Naive thymus-derived CD8-positive, alpha-beta T cell (primary cell): ENCODE measurements at places on chromosomes 1 and 21.

- DNase-seq = no peak
Observed at GRCh38 chr21:26011292-26011940, 159.2 kb downstream of the APP start.

- no peak for DNase-seq
Observed at GRCh38 chr1:177847843-177848242, 122.0 kb downstream of the SEC16B start.

DNA sequence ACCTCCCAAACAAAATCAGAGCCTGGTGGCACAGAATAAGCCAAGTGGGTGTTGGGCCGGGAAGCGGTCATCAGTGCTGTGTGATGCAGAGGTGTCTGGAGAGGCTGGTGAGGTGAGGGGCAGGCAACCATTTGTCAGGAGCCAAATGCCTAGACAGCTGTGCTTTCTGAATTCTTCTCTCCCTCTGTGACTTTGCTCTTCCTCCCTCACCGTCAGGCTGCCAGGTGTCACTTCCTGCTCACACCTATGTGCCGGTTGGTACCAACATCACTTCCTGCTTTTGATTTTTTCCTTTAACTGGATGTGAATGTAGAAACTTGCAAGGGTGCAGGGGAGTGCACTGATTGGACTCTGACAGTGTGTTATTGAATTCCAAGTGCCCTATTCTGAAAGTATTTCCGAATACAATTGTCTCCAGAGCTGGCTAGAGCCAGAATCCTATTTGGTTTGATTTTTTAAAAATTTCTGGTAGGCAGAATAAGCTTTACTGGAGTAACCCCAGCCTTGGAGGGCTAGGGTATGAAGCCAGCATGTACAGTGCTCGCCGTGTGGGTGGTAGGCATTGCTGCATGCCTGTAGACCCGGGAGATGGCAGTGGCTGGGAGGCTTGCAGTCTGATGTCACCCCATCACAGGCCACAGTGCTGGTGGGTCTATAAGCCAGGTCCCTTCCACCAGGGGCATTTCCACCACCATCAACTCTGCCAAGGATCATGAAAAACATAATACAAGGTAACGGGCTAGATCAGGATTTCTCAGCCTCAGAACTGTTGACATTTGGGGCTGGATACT is 210.9 kb downstream of the KAZN start:
- DNase-seq = no peak

DNA sequence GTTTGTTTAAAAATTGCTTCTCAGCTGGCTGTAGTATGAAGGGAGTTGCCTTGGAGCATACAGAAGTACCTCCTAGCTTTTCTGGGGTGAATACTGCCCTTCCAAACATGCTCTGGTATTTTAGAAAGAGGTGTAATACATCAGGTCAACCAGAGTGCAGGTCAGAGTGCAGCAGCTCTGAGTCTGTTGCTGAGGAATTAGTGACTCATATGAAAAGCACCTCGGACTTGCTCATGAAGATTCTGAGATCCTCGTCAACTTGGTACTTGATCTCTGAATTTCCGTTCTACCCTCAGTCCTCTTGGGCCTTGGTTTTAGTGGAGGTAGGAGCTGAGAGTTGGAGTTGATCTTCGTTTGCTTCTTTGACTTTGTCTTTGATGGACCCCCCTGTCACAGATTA is 67.3 kb downstream of the NOS1AP start:
- no peak for DNase-seq

GRCh38 chr1:214352838-214353237 is 71.9 kb downstream of the SMYD2 start:
- DNase-seq = no peak

DNA sequence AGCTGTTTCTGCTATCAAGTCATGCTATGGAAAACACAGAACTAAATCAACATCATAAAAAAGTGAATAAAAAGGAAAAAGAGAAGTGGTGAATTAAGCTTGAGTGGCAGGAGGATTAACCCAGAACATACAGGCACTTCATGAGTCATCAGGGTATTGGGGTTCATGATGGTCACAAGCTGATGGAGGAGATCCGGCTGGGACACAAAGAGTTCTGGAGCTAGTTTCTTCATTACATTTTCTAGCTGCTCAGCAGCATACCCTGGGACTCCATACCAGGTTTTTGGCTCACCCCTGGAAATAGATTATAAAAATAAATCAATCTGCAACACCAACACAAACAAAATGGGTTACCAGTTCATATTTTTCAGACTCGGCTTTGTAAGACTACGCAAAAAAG is 42.5 kb upstream of the SYT2 start:
- DNase-seq = no peak

DNA sequence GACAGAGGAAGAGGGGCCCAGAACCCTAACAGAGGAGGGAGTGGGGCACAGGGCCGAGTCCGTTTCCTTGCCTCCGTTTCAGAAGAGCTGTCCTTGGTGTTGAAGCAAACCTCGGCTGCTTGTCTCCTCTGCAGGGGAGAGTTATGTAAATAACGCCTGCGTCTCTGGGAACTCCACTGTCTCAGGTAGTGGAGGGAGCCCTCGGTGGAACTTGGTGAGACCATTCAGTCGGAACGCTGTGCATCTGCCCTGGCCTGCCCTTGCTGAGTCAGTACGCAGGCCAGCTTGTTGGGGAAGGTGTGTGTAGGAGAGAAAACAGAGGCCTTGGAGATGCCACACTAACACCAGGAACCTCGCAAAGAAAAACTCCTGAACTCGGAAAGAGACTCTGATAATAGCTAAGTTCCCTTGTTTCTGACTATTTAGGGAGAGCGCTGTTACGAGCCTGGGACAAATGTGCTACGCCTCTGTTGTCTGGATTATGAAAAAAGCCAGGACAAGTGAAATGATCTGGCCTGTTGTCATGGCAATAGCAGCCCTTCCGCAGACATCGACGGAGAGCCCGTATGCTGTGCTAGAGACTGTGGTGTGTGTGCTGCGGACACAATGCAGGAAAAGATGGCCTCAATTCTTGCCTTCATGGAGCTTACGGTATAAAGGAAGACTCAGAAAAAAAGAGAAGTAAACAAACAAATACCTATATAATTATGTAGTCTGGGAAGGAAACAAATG is 94.6 kb upstream of the AKT3 start:
- no peak for DNase-seq

GRCh38 chr1:234604495-234605398 is 5.2 kb downstream of the IRF2BP2 start:
- no peak for DNase-seq

DNA sequence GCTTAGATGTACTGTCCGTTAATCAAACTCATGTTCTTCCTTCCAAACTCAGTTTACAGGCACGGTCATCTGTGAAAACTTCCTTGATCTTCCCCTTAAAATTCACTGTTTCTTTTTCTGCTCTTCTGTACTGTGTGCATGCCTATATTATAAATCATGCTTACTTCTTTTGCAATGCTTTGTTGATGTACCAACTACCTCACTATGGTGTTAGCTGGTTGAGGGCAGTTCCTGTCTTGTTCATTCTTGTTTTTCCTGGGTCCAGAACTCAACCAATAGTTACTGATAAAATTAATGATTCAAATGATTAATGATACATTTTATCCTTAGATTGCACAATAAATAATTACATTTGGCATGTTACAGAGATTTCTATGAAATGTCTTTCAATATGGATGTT is 163.8 kb downstream of the CHRM3 start:
- no peak for DNase-seq

DNA sequence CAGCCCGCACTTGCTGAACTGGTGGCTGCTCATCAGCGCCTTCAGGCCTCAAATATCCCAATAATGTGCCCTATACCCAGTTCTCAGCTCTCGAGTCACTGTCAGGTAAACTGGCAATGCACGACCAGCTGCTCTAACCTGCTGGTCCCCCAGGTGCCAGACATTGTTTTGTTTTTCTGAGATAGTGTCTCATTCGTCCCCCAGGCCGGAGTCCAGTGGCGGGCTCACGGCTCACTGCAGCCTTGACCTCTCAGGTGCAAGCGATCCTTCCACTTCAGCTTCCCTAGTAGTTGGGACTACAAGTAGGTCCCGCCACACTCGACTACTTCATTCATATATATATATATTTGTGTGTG is 1.0 kb upstream of the NADK start:
- DNase-seq = no peak

DNA sequence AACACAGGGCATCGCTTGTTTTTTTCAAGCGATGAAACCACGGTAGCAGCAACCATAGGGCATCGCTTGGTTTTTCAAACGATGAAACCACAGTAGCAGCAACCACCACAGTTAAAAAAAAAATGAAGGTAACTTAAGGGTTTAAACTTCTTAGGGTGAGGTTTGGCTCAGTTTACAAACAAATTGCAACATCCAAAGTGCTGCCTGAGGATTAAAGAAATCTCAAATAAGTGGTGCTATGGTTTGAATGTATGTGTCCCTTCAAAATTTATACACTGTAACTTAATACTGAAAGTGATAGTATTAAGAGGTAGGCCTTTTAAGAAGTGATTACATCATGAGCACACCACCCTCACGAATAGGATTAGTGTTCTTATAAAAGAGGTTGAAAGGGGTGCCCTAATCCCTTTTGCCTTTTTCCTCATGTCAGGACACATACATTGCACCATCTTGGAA is 6.4 kb upstream of the GBP5 start:
- no peak for DNase-seq

- no peak for DNase-seq
Observed at GRCh38 chr1:194809665-194810064, 1623.3 kb upstream of the B3GALT2 start.

DNA sequence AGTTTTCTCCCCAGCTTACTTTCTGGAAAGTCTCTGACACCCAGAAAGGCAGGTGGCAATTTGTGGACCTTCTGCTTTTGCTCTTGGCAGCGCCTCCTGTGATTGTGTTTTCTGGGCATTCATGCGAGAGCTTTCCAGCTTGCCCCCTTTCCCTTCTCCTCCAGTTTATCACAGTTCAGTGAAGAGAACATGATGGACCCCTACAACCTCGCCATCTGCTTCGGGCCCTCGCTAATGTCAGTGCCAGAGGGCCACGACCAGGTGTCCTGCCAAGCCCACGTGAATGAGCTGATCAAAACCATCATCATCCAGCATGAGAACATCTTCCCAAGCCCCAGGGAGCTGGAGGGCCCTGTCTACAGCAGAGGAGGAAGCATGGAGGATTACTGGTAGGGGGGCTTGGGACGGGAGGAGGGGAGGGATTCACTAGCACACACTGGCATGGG is 24.3 kb upstream of the IKBKE start:
- no peak for DNase-seq

DNA sequence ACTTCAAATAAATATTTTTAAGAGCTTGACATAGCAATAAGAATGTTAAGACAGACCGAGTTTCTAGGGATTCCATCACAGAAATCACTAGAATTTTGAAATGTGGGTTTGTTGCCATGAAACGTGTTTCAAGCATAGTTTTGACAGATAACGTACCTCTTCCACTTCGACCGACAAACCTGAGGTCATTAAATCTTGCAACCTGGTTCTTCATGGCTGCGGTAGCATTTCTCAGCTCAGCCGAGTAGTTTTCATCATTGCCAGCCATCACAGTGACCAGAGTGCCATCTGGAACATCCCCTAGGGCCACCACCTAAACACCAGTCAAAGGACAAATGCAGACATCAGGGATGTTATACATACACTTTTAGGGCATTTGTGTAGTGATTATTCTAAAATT is 168.7 kb downstream of the RUNX1 start:
- DNase-seq = no peak

DNA sequence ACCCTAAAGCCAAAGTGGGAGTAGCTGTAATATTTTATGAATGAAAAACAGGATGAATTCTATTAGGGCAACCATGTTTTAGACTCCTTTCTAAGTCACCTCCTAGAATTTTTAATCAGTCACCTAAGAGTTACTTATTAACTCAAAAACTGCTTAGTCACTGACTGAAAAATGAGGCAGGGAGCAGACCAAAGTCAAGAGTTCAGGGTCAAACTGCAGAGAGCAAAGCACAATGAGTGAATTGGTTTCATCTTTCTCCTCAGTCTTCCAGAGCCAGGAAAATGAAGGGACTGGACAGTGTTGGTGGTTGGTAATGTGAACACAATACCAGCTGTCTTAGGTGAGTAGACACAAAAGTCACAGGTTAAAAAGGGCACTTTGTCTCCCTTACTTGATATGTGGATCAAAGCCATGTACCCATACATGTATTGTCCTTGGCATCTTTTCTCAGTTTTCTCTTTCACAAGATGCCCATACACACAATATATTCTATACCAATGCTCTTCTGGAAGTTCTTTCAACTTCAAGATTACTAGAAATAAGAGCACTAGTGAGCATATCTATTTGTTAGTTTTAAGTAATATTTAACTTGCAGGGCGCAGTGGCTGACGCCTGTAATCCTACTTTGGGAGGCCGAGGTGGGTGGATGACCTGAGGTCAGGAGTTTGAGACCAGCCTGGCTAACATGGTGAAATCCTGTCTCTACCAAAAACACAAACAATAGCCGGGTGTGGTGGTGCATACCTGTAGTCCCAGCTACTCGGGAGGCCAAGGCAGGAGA is 42.2 kb downstream of the ATP1B1 start:
- DNase-seq = no peak

- DNase-seq = no peak
Observed at GRCh38 chr1:207288315-207288714, 33.2 kb upstream of the CD55 start.

GRCh38 chr1:229383188-229383587 is 40.3 kb upstream of the CCSAP start:
- DNase-seq = no peak

DNA sequence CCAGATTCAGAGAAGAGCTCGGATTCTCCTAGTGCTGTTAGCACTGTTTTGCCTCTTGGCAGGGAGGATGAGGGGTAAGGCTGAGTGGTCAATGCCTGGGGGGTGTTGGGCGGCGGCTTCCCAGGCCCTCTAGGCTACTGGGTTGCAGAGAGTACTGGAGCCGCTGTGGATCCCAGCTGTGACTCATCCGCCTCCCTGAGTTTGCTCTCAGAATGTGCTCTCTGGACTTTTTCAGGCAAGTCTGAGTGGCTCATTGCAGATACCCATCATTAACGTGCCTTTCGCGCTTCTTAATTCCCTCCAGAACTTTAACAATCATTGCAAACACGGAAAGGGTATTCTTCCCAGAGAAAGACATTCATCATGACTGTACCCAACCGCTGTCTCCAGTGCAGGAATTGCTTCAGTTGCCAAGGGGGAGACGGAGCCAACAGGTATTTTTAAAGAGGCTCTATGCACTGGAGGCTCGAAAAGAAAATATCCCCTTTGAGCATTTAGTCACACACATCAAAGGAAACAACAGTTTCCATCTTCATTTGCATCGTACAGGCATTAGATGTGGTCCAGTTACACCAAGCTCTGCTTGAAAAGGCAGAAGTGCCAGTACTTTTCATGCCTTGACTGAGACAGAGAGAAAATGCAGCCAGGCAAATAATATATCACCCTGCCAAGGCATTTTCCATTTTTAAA is 14.4 kb upstream of the CAMTA1 start:
- DNase-seq = no peak

GRCh38 chr1:113197719-113198330 is 124.8 kb downstream of the LRIG2 start:
- no peak for DNase-seq

GRCh38 chr1:14778541-14778897 is 180.0 kb downstream of the KAZN start:
- DNase-seq = no peak

GRCh38 chr1:237774246-237774645 is 116.5 kb downstream of the ZP4 start:
- DNase-seq = no peak

- no peak for DNase-seq
Observed at GRCh38 chr1:182913401-182913800, 39.6 kb downstream of the SHCBP1L start.

- DNase-seq = no peak
Observed at GRCh38 chr1:226603022-226603857, 54.7 kb downstream of the STUM start.

GRCh38 chr21:16534408-16535101 is 804.8 kb downstream of the USP25 start:
- DNase-seq = no peak
